CD8-positive, alpha-beta memory T cell (primary cell): ENCODE measurements at places on chromosomes 5 and 9.
A peak's percentile ranks its signal among the peaks of the same experiment; 100 is the strongest.

DNA sequence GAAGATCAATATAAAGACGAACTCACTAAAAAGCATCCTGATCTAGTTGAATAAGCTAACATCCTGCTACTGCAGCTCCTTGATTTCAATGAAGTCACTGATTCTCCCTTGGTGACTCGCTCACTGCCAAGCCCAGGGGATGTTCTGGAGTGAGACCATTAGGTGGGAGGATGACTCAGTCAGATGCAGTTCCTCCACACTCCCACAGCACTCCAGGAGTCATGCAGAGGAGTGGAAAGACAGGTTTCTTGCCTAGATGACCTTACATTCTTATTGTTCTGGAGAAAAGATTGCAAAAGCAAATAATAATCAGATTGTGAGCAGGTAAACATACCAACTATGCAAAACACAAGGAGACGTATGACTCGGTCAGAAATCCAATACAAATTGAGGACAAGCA is 15.3 kb downstream of the GCNT4 start:
- peaks cover 36% of the 10 kb centered on the region for H3K4me1 ChIP-seq
- no peaks in the 10 kb centered on the region for H3K27me3 ChIP-seq
- H3K36me3 ChIP-seq = no peaks in the 10 kb centered on the region
- no peak overlapping the region for H3K27ac ChIP-seq

- peaks cover 29% of the 10 kb centered on the region for H3K4me1 ChIP-seq
- H3K36me3 ChIP-seq = no peaks in the 10 kb centered on the region
- no peak for DNase-seq
These were observed 266.0 kb upstream of the PTGER4 start for GRCh38 chr5:40413743-40414142.

DNA sequence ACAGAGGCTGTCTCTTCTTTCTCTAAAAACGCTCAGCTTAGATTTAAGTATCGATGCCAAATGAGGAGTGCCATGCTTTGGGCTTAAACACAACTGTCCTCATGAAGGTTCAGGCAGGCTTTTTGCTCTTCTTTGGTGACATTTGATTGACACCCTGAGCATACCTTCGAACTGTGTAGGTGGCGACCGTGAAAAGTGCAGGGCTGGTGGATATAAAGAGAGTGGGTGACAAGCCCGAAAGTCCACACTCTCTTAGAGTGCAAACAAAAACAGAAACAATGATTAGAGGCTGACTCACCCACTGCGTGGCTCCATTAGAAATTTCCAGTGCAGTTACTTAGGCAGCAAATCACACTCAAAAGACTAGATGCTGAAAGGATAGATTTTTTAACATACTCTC is 141.7 kb downstream of the SYK start:
- DNase-seq = no peak
- no peaks in the 10 kb centered on the region for H3K4me1 ChIP-seq
- H3K27me3 ChIP-seq = no peaks in the 10 kb centered on the region
- no peak overlapping the region for H3K27ac ChIP-seq
- no peaks in the 10 kb centered on the region for H3K36me3 ChIP-seq
- no peak overlapping the region for H3K4me3 ChIP-seq

GRCh38 chr5:175894271-175894670 is 22.9 kb downstream of the CPLX2 start:
- no peak overlapping the region for H3K4me3 ChIP-seq
- peaks cover 18% of the 10 kb centered on the region for H3K4me1 ChIP-seq
- H3K36me3 ChIP-seq = no peaks in the 10 kb centered on the region

GRCh38 chr9:112091810-112092209 is 83.3 kb downstream of the SUSD1 start:
- peaks cover 9% of the 10 kb centered on the region for H3K4me1 ChIP-seq
- no peak overlapping the region for H3K4me3 ChIP-seq
- DNase-seq = no peak

DNA sequence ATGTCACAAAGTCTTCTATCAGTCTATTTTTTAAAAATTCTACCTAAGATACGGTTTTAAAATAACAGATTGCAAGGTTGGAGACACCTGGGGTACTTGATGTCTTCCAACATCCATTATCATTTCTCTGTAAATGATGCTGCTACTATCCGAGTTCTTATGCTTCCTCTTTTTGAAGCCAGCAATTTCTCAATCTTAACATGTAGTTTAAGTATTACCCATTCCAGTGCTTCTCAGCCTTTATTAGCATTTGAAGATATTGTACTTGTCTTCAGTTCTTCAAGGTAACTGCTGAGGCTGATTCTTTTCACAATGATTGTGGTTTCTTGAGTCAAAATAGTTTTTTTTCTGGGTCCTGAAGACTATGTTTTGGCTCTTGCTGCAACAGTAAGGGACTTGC is 96.4 kb upstream of the SELENOP start:
- peaks cover 6% of the 10 kb centered on the region for H3K27me3 ChIP-seq
- peak overlapping the region; percentile 78 for H3K4me3 ChIP-seq
- no peak overlapping the region for H3K27ac ChIP-seq
- DNase-seq = no peak
- H3K4me1 ChIP-seq = peaks cover 10% of the 10 kb centered on the region
- no peaks in the 10 kb centered on the region for H3K36me3 ChIP-seq

- DNase-seq = no peak
- no peaks in the 10 kb centered on the region for H3K27me3 ChIP-seq
- no peaks in the 10 kb centered on the region for H3K4me1 ChIP-seq
- H3K4me3 ChIP-seq = no peak overlapping the region
These were observed 6.0 kb downstream of the POU5F2 start for GRCh38 chr5:93735378-93735777.

- H3K4me3 ChIP-seq = no peak overlapping the region
These were observed 22.8 kb upstream of the ARSB start for GRCh38 chr5:79007872-79008271.

- no peaks in the 10 kb centered on the region for H3K4me1 ChIP-seq
- no peaks in the 10 kb centered on the region for H3K27me3 ChIP-seq
- H3K36me3 ChIP-seq = no peaks in the 10 kb centered on the region
These were observed 566.5 kb upstream of the ZNF462 start for GRCh38 chr9:106296426-106296825.

DNA sequence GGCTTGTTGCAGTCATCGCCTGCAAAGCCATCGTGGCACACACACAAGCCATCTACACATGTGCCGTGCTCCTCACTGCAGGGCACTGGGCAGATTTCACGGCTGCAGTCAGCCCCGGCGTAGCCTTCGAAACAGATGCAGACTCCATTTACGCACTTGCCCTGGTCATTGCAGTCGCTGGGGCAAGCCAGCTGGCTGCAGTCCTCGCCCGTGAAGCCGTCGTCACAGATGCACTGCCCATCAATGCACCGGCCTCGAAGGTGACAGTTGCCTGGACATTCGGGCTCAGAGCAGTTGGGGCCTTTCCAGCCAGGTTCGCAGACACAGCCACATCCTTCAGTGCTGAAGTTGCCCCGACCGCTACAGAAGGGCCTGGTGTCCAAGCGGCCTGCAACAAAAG is 31.1 kb downstream of the TNC start:
- H3K36me3 ChIP-seq = no peaks in the 10 kb centered on the region
- H3K27ac ChIP-seq = no peak overlapping the region
- DNase-seq = no peak
- H3K4me1 ChIP-seq = no peaks in the 10 kb centered on the region

GRCh38 chr5:14032918-14033317 is 88.4 kb upstream of the DNAH5 start:
- no peaks in the 10 kb centered on the region for H3K36me3 ChIP-seq
- DNase-seq = no peak
- no peaks in the 10 kb centered on the region for H3K27me3 ChIP-seq
- no peak overlapping the region for H3K4me3 ChIP-seq
- H3K4me1 ChIP-seq = no peaks in the 10 kb centered on the region

- DNase-seq = no peak
- H3K36me3 ChIP-seq = no peaks in the 10 kb centered on the region
- H3K27me3 ChIP-seq = no peaks in the 10 kb centered on the region
- no peak overlapping the region for H3K4me3 ChIP-seq
- H3K4me1 ChIP-seq = no peaks in the 10 kb centered on the region
These were observed 32.1 kb upstream of the TNFSF15 start for GRCh38 chr9:114837923-114838322.

DNA sequence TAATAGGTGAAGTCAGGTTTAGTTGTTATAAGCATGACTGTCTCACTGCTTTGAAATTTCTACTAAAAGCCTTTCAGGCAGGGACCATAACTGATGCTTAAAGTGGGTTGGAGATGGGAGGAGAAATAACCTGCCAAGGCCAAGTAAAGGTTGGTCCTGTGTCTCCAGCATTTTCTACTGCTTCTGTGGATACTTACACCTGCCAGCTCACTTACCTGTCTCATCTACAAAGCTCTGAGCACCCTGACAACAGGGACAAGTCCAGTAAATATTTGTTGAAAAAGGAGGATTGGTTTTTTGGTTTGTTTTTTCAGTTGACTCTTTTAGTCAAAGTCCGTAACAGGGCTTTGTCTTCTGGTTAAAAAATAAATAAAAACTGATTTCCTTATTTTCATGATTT is 38.6 kb downstream of the GRAMD2B start:
- H3K4me3 ChIP-seq = no peak overlapping the region
- H3K27ac ChIP-seq = no peak overlapping the region
- peaks cover 8% of the 10 kb centered on the region for H3K4me1 ChIP-seq
- no peak for DNase-seq

DNA sequence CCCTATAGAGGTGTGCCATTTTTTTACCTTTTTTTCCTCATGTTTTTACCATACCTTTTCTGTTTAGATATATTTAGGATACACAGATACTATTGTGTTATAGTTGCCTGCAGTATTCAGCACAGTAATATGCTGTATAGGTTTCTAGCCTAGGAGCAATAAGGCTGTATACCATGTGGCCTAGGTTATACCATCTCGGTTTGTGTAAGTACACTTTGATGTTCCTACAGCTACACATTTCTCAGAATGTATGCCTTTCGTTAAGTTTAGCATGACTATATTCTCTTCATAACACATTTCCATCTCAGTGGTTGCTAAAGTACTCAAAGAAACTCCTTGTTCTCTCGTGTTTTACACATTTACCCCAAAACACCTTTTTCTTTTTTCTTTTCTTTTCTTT is 23.0 kb downstream of the UBE2D2 start:
- H3K4me3 ChIP-seq = no peak overlapping the region
- no peaks in the 10 kb centered on the region for H3K27me3 ChIP-seq
- peaks cover 40% of the 10 kb centered on the region for H3K4me1 ChIP-seq
- DNase-seq = no peak

DNA sequence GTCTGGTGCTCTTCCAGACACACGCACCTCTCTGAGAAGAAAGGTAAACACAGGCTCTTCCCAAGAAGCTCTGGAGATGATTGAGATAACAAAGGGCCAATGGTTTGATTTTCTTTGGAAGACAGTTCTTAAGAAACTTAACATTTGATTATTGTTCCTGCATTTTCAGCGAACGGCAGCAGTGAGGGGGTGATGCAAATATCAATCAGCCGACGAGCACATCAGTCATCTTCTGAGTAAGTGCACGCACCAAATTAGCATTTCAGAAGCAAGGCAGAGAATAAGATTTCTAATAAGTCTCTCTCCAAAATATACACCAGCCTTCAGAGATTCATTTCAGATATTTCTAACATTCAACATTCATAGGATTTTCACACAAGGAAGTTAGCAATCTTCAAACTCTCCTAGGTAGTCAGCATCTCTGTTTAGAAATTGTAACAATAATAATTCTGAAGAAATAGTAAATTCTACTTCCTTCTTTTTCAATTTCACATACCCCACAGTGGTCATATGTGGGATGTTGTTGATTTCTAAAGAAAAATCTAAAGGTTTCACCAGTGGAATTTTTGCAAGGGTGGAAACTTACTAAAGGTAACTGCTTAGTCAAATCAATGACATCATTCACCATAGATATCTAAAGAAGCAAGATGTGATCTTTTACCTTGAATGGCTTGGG is 250.3 kb downstream of the SEC61B start:
- H3K27me3 ChIP-seq = no peaks in the 10 kb centered on the region
- no peak overlapping the region for H3K27ac ChIP-seq
- no peak overlapping the region for H3K4me3 ChIP-seq
- H3K4me1 ChIP-seq = no peaks in the 10 kb centered on the region
- H3K36me3 ChIP-seq = no peaks in the 10 kb centered on the region
- no peak for DNase-seq

- H3K36me3 ChIP-seq = peaks cover 36% of the 10 kb centered on the region
- H3K27ac ChIP-seq = no peak overlapping the region
- peaks cover 75% of the 10 kb centered on the region for H3K4me1 ChIP-seq
- no peaks in the 10 kb centered on the region for H3K27me3 ChIP-seq
These were observed 43.0 kb downstream of the CYFIP2 start for GRCh38 chr5:157308836-157309465.
